ENCODE measurements at places on chromosomes 12 and 14. TPM values are rescaled to one million over a fixed set of nuclear protein-coding genes. Genes with fewer than 3 reads are reported as not detected.

DNA sequence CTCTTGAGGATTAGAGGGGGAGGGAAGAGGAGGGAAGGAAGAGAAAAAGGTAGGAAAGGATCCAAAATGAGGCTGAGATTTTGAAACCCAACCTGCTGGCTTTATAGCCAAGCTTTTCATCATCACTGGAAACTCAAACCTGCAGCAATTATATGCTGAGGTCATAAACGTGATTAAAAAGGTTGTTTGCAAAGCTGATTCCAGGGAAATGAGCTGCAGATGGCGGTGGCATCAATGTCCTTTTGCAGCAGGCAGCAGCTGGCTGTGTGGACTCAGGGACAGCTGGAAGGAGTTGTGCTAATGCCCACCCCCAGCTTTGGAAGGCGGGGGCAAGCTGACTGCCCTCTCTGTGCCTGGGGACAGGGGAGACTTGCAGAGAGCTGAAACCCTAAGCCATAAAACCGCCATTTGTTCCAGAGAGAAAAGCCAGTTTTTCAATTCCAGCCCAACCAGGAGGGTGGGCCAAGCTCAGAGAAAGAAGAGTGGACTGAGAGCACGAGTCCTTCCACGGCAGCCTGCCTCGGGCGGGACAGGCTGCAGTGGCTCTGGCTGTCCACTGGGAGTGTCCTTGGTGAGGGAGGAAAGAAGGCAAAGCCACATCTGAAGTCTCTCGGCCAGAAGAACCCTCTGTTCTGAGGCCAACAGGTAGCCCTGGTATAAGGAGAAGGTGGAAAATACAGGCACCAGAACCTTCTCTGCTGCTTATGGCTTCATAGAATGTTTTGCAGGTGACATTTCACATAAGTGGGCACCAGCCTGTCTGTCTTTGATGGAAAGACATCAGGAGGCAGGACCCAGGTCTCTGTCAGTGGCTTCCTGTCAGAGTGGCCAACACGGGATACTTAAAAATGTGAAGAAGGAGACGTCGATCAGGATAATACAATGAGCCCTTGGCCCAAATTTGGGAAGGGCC lies 90.7 kb downstream of the SINHCAF start:
- no peaks in the 10 kb centered on the region for H3K4me1 ChIP-seq
- H3K4me3 ChIP-seq: no peak overlapping the region
- no peaks in the 10 kb centered on the region for H3K27me3 ChIP-seq
- H3K27ac ChIP-seq: no peak overlapping the region
- DNase-seq: no peak

DNA sequence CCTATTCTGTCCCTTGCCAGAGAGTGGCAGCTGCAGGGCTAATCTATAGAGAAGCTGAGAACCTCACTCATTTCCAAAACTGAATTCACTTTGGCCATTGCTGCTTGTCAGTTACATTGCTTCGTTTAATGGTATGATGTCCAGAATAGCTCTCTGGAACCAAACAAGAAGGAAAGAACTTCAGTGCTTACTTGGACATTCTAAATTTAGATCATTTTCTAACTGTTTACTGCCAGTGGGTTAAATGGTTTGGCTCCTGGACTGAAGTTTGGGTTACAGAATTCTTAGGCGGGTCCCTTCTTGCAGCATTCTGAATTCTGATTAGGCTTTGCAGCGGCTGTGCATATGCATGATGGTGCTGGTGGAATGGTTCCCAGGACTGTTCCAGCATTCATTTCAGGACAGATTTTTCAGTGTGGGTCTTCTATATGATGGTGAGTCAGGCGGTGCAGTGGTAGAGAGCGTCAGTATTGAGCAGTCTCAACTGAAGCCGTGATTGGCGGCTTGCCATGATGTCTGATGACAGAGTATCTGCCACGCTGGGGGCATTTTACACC lies 148.7 kb downstream of the DYRK2 start:
- H3K27ac ChIP-seq: no peak overlapping the region
- no peak overlapping the region for H3K4me3 ChIP-seq
- no peaks in the 10 kb centered on the region for H3K36me3 ChIP-seq

DNA sequence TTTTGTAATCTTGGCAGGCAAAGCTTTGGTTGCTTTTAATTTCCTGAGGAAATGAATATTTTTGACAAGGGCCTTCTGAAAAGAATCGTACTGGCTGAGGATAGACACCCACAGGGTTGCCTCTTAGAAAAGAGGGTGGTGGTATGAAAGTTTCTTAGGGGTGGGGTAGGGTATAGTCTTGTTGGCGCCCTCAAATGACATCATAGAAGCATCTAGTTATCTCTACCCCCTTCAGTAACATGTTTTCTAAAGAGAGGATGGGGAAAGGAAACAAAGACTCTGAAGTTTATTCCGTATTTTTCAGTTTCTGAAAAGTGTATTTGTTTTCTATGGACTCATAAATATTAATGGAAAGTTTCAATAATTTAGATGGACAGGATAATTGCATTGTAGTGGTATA lies 13.7 kb downstream of the PRKCH start:
- no peaks in the 10 kb centered on the region for H3K36me3 ChIP-seq
- no peaks in the 10 kb centered on the region for H3K4me1 ChIP-seq
- H3K27ac ChIP-seq: peak overlapping the region; percentile 7
- H3K4me3 ChIP-seq: no peak overlapping the region

The CCDC197 gene
- total RNA-seq: not detected
